Left lung (tissue), 14 donors: ENCODE measurements at places on chromosomes 12 and 14. TPM values are rescaled to one million over a fixed set of nuclear protein-coding genes. Genes with fewer than 3 reads are reported as not detected.

DNA sequence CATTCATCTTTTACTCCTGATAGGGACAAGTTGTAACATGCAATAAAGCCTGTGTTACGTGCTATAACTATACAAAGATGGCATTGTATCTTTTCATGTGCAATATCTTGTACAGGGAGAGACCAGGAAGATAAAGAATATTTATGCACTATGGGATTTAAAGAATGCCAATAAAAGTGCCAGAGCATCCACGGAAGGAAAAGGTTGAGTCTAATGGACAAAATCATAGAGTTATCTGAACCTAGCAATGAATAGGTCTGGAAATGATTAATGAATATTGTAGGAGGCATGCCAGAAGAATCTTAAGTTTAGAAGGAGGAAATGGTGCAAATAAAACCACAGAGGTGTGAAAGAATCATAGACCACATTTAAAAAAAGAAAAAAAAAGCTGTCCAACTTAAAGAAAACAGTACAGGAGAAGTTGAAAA is 263.9 kb downstream of the KCNC2 start:
- no peak for DNase-seq

- DNase-seq: no peak
Observed at GRCh38 chr14:55858604-55859003, 259.6 kb upstream of the PELI2 start.

DNA sequence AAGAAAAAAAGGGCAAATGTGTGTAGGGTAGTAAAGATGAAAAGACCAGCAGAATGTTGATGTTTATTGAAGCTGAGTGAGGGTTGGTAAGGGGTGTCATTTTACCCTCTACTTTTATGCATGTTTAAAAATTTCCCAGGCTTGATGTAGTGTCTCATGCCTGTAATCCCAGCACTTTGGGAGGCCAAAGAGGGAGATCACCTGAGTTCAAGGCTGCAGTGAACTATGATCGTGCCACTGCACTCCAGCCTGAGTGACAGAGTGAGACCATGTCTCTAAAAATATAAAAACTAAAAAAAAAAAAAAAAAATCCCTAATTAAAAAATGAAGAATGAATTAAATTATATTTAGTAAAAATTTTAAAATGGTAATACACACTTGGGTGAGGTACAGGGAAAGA is 8.5 kb downstream of the SEL1L start:
- DNase-seq: no peak

- no peak for DNase-seq
Observed at GRCh38 chr12:946212-946611, 3.3 kb downstream of the RAD52 start.

DNA sequence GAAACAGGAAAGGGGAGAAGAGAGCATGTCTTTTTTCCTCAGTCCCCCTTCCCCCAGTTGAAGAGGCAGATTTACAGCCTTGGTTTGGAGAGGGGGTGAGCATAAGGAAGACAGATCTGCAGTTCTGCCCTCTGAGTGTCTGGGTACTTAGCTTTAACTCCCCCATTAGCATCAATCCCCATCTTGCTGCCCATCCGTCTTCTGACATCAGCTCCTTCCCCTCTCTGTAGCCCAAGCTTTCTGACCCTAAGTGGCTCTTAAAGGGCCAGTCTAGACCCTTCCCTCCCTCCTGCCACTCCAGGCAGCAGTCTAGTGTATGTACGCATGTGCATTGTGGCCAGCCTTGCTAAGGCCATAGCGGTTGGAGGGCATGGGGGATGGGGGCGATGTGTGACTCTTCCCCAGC is 7.3 kb downstream of the GPR84 start:
- no peak for DNase-seq

GRCh38 chr14:68476212-68477109 is 316.4 kb downstream of the ZFP36L1 start:
- no peak for DNase-seq

DNA sequence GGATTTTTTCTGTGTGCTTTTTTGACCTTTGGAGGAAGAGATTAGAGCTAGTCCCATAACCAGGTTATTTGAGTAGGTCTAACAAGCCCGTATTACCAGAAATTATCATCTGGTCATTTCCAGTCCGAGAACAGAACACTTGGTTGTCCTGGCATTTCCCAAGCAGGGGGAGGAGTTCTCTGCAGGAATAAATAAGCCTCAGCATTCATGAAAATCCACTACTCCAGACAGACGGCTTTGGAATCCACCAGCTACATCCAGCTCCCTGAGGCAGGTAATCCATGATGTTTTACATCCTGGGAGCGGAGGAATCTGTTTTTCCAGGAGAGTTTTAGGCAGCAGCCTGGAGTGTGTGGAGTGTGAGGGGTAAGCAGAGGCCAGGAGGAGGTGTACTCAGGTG is at the start of gene SERPINA3:
SERPINA3 (plus strand) TSS at position 218 of the 400 bp plus-strand sequence. CDS start 2,051 bp downstream, outside the sequence.
- DNase-seq: no peak

DNA sequence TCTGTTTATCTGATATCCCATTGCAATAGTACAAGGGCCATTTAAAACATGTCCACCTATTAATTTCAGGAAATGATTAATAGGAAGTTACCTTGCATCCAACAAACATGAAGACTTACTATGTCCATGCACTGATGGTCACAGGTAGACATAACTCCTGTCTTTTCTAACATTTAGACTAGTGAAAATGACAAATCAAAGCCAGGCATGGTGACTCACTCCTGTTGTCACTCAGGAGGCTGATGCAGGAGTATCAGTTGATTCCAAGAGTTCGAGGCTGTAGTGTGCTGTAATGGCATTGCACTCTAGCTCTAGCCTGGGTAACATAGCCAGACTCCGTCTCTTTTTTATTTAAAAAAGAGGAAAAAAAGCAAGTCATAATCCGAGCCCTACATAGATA is 14.8 kb downstream of the HSP90B1 start:
- DNase-seq: no peak

GRCh38 chr14:36339816-36340215 is 19.4 kb upstream of the MBIP start:
- DNase-seq: no peak

DNA sequence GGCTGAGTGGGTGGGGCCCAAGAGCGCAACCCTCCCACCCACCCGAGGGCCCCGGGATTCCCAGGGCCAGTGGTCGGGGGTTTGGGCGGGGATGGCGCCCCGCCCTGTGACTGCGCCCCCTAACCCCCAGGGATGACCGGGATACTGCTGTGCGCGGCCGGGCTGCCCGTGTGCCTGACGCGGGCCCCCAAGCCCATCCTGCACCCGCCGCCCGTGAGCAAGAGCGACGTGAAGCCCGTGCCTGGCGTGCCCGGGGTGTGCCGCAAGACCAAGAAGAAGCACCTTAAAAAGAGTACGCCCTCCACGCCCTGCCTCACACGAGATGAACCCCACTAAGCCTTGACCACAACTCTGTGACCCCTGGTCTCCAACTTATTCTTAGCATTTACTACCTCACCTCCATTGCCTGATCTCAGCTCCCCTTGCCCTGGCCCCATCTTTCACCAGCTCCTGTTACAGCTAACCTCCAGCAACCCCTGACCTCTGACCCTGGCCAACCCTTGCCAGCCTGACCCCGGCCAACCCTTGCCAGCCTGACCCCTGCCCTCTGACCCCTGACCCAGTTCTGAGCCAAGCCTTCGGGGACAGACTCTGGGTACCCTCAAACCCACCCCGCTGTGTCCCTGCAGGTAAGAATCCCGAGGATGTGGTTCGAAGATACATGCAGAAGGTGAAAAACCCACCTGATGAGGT is 37.0 kb downstream of the DTX1 start:
- DNase-seq: no peak

- DNase-seq: no peak
Observed at GRCh38 chr12:93094988-93095737, 166.1 kb upstream of the EEA1 start.

STAB2 gene
- polyA plus RNA-seq: 31.4 TPM

GRCh38 chr12:111122458-111122878 is 202.1 kb upstream of the MYL2 start:
- DNase-seq: peak; percentile 13

DNA sequence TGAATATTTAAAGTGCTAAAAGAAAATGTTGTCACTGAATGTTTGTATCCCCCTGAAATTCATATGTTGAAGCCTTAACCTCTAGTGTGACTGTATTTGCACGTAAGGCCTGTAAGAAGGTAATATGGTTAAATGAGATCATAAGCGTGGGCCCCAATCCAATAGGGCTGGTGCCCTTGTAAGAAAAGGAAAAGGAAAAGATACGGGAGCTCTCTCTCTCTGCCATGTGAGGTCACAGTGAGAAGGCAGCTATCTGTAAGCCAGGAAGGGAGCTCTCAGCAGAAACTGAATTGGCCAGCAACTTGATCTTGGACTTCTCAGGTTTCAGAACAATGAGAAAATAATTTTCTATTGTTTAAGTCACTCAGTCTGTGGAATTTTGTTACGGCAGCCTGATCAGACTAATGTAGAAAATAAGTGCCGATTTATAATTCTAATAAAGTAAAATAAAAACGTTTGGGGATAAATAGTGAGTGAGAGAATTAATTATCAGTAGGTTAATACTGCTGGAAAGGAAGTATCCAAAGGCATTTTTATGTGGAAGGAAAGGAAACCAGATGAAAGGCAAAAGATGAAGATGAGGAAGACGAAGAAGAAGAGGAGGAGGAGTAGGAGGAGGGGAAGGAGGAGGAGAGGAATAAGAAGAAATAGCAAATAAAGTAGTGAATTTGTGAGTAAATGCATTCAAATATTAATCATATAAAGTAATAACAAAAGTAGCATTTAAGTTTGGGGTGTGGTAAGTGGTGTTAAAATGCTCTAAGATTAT is 188.5 kb upstream of the KRR1 start:
- no peak for DNase-seq

KLRF2 gene
- polyA plus RNA-seq: not detected

COCH gene
- polyA plus RNA-seq: 1.4 TPM

MAP3K9 gene
- polyA plus RNA-seq: 6.8 TPM

DNA sequence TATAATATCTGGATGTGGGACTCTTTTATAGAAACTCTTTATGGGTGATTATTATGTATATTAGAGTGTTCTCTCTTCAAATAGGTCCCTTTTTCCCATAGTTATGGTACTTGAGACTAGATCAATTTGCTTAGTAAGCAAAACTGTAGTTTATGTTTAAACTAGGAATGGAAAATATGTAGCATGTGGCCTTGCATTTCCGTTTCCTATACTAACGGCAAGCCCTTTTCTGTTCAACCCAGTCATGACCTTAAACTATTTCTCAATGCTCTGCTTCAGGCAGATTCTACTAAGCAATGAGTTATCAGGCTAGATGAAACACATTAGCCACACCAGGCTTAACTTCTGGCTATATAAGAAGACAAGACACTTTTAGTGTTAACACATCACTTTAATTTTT is 84.6 kb downstream of the OTOGL start:
- DNase-seq: no peak

- no peak for DNase-seq
Observed at GRCh38 chr12:75750716-75751306, 239.4 kb upstream of the KRR1 start.

SMCO2 gene
- polyA plus RNA-seq: 0.21 TPM

TSPAN19 gene
- polyA plus RNA-seq: 0.63 TPM

DNA sequence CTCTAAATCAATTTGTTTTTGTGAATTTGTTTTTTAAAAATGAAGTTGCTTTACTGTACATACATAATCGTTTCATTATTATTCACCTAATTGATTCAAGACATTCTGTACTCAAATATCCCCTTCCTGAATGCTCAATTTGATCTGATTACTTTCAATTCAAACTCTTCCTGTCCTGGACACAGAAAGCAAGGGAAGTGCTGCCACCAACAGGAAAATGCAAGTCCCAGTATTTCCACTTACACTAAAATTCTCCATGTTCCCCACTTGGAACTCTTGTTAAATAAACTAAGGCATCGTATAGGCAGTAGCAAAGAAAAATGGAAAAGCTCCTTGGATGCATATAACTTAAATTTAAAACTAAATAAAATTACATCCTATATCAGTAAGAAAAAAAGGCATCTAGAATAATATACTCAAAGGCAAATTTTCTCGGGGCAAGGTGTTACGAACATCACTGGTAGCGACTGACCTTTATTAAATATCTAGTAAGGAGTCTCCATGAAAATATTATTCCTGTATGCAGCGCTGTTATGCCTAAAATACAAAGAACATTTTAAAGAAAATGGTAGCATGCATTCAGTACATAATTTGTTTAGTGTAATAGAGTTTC is 72.0 kb upstream of the DBX2 start:
- DNase-seq: no peak

ZDHHC22 gene
- 0.08 TPM for polyA plus RNA-seq

AGAP2 gene
- polyA plus RNA-seq: 0.52 TPM

PLD4 gene
- 6.1 TPM for polyA plus RNA-seq

DNA sequence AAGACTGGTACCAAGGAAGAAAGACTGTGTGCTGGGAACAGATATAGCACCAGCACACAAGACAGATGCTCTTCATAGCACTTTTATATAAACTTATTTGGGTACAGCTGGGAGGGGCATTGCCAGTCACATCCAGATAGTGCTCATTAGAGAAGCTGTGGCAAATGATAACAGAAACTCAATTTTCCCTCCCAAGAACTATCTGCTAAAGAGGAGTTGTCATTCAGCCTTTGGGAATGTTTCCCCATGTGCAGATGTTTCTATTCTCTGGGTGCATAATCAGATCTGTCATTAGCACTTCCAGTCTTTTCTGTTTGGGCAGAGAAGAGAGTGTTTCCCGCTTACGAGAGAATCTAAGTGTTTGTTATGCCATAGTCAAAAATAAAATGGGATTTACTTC is 714.9 kb upstream of the MDGA2 start:
- no peak for DNase-seq

IFT43 gene
- 39.4 TPM for polyA plus RNA-seq

FKBP4 gene
- polyA plus RNA-seq: 98.9 TPM

GRCh38 chr14:90387206-90387760 is 9.5 kb upstream of the CALM1 start:
- no peak for DNase-seq

DBX2 gene
- not detected for polyA plus RNA-seq

IL31 gene
- not detected for polyA plus RNA-seq

DNA sequence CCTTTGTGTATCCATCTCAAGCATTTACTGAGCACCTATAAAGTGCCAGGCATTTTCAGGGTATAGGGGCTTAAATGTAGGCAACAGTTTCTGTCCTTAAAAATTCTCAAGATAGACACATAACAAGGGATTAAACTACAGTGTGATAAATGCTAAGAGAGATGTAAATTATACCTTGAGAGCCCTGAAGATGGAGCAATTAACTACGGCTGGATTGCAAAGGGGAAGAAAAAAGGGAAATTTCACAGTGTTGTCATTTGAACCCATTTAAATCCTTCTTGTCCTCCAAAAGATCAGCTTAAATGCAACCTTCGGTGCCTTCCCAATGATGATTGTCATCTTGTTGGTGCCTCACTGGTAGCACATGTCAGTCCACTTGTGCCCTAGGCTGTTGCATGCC is 11.5 kb upstream of the IL26 start:
- DNase-seq: no peak

ESRRB gene
- 0.41 TPM for polyA plus RNA-seq

DNA sequence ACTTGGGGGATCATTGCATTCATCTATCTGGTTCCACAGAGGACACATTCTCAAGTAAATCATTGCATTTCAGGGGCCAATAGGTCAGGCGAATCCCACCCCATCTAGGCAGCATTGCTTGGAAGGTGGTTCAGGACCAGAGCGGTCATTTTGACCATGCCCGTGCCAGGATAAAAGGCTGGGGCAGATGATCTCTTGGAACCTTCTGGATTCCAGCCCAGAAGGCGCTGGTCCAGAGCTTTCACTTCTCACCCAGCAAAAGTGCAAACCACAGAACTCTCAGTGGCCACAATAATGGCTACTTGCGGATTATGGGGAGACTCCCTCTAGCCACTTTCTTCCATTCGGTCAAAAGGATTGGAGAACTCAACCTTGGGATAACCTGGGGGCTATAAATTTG is 595 bp upstream of the KRT85 start:
- no peak for DNase-seq

- no peak for DNase-seq
Observed at GRCh38 chr12:59079002-59079401, 158.7 kb upstream of the LRIG3 start.

KLHL33 gene
- 0.21 TPM for polyA plus RNA-seq

GRCh38 chr12:9721394-9722092 is 11.4 kb downstream of the CLECL1 start:
- peak; percentile 18 for DNase-seq
